ENCODE measurements at places on chromosomes 6 and 20.

GRCh38 chr6:3419624-3420272 lies 37.1 kb downstream of the SLC22A23 start:
- DNase-seq, result no peak

DNA sequence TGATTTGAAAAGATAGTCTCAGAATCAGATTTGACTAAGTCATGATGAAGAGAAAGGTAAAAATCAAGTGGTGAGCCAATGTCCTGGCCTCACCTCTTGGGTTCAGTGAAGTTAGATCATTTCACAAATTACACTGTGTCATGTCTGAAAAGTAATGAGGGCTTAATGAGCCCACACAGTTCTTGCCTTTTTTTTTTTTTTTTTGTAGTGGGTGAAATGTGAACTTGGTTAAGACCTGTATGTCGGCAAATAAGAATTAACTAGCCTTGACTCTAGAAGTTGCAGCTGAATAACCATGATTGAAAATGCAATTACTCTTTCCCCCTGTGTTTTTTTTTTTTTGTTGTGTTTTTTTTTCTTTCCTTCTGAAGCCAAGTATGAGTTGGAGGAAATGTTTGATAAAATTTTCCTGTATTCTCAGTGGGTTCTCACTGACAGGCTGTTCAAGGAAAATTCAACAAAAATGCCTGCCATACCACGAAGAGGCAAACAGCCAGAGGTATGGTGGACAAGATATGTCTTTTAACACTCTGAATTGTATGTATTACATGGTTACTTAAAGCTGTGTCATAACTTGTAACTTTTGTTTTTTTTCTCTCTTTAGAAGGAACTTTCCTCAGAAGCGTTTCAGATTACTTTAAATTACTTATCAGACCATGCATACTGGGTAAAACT lies 135.2 kb upstream of the MLIP start:
- no peak for DNase-seq

DNA sequence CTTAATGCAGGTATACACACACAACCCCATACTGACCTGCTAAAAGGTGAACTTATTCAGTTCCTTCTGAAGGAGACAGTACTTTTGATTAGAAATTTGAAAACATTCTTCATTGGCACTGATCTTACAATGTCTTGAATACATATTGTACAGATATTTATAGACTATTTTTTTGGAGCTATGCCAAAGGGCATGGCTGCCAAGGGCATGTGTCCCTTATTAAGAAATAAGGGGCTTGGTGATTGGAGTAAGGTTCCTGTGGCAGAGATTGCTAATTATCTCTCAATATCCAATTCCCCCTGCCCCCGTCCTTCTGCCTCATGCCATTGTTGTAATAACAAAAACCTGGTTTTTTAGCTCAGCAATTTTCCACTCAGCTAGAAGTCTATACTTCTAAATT lies 355.9 kb downstream of the FARS2 start:
- DNase-seq, result no peak

GRCh38 chr6:4441981-4442434 lies 306.6 kb upstream of the ECI2 start:
- no peak for DNase-seq

DNA sequence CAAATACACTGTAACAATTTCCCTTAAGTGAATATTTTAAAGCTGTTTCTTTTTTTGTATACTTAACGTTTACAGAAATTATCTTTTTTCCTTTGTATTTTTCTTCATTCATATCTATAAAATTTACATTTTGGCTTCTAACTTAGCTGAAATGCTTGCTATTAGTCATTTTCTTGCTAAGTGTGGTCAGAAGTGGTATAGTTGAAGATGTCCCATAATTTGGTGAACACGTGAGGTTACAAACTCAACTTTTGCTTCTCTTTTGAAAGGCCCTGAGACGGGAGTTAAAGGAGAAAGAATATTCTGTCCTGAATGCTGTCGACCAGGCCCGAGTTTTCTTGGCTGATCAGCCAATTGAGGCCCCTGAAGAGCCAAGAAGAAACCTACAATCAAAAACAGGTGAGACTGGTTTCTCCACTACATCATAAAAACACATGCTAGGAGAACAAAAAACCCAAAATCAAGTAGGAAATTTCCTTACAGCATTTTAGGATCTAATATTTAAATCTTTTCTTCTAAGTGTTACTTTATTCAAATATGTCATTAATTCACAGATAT lies 445.0 kb downstream of the UTRN start:
- DNase-seq, result peak; percentile 15

DNA sequence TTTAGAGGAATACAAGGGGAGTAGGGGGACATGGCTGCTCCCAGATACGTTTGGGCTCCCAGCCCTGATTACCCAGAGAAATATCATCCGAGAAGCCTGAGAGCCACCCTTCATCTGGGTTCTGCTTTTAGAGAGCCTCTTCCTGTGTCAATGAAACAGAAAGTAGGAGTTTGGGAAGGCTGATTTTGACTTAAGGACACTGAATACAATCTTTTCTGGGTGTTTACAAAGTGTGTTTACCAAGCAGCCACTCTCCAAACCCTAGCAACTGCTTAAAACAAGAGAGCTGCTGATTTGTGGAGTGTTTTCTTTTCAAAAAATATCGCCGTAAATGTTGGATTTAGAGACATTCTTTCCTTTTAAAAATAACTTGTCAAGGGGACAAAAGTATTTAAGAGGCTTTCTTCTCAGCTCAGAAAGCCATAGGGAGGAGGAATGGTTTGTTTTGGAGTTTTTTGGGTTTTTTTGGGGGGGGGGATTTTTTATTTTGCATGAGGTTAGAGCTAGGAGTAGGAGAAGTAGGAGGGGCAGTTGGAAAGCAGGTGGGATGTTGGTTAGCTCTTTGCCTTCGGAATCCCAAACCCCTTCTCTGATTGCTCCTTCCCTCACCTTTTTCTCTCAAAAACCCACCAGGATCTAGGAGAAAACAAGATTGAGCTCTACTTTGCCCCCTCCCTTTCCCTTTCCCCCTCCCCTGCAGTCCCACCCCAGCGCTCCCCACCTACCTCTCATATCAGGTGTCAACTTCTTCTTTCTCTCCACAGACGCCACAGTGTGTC lies 12.4 kb downstream of the MAFB start:
- DNase-seq, result no peak

- no peak for DNase-seq
Measured at GRCh38 chr6:87968435-87969278, 79.0 kb upstream of the SPACA1 start.

GRCh38 chr20:45752746-45753145 lies 30.6 kb downstream of the SPINT4 start:
- DNase-seq, result peak; percentile 51

DNA sequence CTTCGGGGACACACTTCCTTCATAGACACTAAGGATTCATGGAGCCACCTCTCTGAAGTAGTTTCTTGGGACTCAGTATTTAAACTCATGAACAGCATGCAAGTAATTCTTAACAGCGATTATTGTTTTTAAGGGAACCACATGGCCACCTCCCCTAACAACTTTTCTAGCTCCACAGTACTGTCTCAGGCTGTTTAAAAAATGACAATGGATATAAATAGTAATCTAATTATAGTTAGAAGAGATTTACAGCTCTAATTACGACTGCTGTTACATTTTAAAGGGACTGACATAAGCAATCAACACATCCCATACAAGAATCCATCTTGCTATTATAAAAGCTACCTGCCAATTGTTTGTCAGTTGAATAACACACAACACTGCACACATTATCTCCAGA lies 72.1 kb upstream of the HDGFL1 start:
- DNase-seq, result no peak

DNA sequence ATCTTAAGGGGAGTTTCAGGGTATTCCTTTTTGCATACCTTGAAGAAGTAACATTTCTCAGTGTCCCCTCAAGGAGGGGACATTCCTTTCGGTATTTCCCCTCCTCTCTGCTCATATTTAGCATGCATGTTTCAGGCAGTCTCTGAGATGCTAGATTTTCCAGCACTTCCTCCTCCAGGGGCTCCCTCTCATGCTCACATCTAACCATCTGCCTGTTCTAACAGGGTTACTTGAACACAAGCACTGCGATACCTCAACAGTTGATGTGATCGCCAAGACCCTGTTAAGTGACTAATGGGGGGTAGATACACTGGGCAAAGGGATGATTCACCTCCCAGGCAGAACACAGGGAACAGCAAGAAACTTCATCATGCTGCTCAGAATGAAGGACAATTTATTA lies 12.9 kb upstream of the MCM3 start:
- DNase-seq, result no peak

DNA sequence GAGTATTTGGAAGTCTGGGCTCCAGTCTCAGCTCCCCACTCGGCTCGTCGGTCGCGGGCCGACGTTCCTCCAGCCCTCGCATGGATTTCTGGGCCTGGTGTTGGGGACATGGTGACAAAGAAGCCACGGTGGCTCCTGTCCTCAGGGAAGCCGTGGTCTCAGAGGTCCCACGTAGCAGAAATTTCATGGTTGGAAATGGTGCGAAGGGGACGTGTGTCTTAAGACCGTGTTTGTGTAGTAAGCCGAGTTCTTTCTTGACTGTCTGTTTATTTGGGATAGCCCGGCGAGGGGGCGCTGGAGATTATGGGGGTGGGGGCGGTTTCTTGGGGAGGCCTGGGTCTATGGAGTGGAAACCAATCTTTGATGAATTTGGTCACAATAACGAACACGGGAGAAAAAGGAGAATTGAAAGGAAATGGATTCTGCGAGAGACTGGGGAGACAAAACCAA lies 23.5 kb upstream of the MAP3K7 start:
- no peak for DNase-seq

DNA sequence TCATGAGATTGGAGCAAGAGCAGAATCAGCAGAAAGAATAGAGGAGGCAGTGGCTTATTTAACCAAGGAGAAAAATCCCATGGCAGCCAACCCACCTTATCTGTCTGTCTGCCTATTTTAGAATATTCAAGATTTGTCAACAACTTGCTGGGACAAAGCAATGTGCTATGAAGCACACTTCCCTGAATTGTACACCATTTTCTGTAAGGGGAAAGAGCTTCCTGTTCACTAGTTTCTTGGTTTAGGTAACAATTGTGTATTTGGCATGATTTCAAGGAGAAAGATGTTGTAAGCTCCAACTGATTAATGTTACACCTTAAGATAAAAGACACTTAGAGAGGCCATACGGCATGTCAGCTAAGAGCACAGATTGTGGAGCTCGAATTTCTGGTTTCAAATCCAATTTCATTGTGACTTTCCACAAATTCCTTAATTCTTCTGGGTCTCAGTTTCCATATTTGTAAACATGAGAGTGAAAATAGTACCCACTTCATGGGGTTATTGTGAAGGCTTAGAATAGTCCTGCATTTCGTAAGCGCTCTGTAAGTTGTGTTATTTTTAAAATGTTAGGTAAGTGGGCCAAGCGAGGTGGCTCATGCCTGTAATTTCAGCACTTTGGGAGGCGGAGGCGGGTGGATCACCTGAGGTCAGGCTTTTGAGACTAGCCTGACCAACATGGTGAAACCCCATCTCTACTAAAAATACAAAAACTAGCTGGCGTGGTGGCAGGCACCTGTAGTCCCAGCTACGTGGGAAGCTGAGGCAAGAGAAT lies 4.8 kb upstream of the MUC22 start:
- no peak for DNase-seq

DNA sequence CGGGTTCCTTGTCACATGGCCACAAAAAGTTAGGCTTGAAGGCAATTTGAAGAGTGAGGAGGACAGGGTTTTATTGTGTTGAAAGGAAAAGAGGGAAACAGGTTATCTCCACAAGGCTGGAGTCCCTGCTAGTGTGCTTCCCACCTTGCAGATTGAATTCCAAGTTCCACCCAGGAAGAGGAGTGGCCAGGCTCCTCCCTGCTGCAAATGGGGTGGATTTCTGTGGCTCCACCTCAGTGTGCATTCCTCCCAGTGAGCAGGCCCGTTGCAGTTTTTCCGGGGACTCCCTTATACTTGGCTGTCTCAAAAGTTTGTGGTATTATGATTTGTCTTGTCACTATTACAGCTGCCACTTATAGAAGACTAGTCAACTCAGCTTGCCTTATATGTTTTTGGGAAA lies 281.8 kb upstream of the PLCB4 start:
- no peak for DNase-seq

- DNase-seq, result no peak
Measured at GRCh38 chr6:45959534-45960145, 56.0 kb downstream of the CLIC5 start.

GRCh38 chr6:49949062-49949461 lies 14.9 kb downstream of the DEFB114 start:
- no peak for DNase-seq

GRCh38 chr6:11908436-11909105 lies 103.5 kb upstream of the HIVEP1 start:
- no peak for DNase-seq

- no peak for DNase-seq
Measured at GRCh38 chr6:116349216-116349615, 21.5 kb upstream of the DSE start.

GRCh38 chr6:15881150-15881549 lies 218.3 kb upstream of the DTNBP1 start:
- DNase-seq, result no peak

DNA sequence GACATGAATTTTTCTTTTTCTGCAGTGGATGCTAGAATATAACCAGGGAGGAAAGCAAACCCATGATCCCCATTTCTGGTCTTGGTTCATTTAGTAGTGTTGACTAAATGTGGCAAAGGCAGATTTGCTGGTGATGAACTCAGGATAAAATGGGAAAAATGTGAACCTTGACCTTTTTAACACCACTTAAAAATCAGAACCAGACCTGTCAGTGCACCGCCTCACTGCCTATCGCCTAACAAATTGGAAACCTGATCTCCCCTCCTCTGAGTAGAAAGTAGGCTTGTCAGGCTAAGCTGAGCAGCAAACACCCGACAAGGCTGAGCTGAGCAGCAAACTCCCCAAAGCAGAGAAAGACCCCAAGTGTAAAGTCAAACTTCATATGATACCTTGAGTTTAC lies 254.8 kb downstream of the FOXC1 start:
- DNase-seq, result no peak

DNA sequence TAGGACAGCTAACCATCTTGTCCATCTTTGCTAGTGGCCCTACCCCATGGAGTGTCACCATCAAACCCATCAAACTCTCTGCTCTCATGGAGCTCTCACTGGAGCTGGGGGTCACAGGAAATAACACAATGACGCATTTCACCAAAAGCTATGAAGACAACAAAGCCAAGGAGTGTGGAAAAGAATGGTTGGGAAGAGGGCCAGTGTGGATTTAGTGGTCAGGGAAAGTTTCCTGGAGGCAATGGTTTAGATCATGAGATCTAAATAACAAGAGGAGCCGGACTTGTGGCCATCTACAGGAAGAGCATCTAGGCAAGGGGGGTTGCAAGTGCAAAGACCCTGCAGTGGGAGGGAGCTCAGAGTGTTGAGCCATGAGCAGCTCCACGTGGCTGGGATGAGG lies 189.5 kb downstream of the BMP7 start:
- no peak for DNase-seq

DNA sequence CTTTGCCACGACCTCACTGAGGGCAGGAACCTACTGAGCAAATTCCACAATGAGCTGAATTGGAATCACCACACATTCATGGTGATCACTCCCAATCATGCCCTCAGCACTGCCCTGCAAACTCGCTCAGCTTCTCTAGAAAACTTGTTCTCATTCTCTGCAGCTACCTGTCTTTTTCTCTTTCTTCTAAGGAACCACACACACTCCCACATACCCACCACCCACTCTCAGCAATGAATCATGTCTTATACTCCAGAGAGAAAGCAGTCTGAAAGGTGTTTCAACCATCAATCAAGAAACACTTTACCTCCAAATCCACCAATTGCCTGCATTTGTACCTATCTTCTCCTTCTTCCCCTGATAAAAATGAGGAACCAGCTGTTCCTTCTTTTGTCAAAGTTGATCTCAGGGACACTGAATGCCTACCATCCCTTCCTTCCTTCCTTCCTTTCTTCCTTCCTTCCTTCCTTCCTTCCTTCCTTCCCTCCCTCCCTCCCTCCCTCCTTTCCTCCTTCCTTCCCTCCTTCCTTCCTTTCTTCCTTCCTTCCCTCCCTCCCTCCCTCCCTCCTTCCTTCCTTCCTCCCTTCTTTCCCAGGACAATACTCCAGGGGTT lies 84.6 kb upstream of the SGK1 start:
- DNase-seq, result no peak
